ENCODE measurements at places on chromosomes 1 and 21.
A peak's percentile ranks its signal among the peaks of the same experiment; 100 is the strongest.

DNA sequence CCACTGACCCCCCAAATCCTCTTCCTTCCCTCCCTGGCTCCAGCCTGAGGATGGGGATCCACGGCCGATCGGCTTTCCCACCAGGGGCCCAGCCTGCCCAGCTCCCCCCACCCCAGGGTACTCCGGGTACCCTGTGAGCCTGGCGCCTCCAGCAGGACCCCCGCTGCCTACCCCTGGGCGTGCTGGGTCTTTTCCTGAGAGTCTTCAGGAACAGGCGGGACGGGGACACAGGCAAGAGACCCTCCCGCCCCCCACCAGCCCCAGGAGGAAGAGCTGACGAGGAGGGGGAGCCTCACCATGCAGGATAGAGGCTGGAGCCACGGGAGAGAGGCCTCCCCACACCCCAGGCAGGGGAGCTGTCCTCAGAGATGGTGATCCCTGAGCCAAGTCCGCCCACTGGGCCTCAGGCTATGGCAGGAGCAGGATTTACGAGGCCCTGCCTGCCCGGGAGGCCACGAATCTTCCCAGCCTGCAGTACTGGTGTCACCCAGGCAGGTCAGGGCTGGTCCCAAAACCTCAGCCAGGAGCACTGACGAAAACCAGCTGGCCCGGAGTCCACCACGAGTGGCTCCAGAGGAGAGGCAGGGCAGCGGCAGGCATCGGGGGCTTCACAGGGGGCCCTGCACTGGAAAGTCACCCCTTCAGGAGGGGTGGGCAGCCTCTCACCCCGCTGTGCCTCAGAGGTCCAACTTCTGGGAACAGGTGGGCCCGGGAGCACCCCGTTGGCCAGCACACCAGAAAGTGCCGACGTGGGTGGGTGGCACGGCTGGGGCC lies 58.0 kb downstream of the MEGF6 start:
- DNase-seq = no peak

DNA sequence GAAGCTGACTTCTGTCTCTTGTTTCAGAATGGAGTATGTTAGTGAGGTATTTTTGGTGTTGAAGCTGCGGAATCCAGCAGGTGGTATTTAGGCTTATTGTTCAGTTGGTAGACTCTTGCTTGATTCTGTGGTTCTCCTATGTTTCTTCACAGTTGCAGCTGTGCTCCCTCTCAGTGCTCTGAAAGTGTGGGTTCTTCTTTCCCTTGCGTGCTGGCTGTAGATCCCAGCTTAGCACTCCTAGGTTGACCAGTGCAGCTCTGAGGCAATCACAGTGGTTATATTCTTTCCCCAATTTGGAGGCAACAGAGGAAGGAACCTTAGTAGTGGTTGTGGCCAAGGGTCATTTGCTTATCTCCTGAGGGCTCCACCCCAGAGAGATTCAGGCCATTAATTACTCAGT lies 269.2 kb upstream of the NRIP1 start:
- no peak for DNase-seq

GRCh38 chr1:31238986-31239613 lies 587 bp downstream of the NKAIN1 start:
- no peak for DNase-seq

DNA sequence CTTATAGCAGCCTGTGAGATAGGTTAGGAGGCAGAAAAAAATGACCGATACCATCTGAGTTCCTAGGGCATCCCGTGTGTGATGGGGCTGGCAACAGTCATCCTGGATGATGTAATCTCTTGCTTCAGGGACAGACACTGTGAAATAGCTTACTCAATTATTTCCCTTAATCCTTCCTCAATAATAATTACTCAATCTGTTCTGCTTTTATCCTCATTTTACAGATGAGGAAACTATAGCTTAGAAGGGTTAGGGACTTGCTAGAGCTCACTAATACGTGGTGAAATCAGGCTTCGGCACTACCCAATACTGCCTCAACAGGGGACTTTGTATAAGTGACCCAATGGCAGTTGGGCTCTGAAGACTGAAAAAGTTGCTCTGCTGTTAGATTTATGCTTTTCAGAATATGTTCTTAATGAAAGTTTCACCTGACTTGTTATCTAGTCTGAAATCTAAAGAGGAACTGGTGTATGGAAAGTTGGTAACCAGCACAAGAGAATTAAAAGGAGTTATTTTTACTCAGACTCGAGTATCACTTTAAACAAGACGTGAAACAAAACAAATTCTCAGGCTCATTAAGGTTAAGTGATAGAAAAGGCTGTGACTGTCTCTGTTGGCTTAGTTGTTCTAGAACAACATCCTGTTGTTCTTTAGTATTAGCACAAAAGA lies 14.4 kb downstream of the CD55 start:
- no peak for DNase-seq

DNA sequence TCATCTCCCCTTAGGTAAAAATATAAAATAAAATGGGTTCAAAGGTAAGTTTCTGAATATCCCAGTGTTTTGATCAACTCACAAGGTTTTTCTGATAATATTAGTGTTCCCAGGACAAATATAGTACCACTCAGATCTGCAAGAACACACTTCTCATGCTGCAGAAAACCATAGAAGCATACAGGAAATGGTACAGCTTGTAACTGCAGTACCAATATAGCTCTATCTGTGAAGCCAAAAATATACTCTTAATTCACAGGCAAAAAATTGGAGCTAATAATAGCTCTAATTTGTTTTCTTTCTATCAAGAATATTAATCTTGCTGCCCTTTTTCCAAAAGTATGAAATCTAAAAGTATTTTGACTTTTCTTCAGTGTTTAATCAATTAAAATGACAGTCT lies 13.2 kb downstream of the VPS45 start:
- no peak for DNase-seq

GRCh38 chr1:221101807-221102605 lies 222.8 kb downstream of the HLX start:
- no peak for DNase-seq

GRCh38 chr21:38956856-38957571 lies 151.3 kb downstream of the ETS2 start:
- no peak for DNase-seq

DNA sequence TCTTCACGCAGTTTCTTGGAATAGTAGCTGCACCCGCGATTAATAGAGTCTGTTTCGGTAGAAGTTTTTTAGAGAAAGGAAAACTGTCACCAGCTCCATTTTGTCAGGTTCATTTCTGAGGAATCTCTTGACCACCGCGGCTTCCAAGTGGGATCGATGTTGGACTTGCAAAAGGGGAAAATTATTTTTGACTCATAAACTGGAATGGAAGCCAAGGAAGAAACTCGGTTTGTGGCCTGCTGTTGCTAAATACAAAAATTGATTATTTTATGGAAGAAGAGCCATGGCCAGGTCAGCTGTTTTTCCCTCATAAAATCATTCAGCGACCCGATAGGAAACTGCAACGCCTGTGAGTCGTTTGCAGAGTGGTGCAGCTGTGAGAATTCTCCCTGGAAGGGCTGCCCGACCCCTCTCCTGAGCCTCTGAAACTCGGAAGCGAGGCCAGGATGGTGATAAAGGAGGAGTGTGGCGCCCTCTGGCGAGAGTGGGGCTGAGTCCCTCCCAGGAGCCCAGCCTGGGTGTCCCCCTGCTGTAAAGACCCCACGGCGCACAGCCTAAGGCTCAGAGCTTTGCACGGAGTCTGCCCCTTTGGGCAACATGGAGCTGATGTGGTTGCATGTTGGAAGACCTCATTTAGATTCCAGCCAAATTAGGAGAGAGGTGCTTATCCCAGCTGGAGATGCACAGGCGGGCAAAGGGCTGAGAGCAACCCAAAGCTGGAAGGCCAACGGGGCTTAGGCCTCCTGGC lies 83.6 kb upstream of the SLC25A33 start:
- DNase-seq = peak; percentile 37

- no peak for DNase-seq
Observed at GRCh38 chr1:226349801-226350518, 41.0 kb upstream of the LIN9 start.

GRCh38 chr1:56457756-56458375 lies 121.5 kb downstream of the PLPP3 start:
- no peak for DNase-seq

DNA sequence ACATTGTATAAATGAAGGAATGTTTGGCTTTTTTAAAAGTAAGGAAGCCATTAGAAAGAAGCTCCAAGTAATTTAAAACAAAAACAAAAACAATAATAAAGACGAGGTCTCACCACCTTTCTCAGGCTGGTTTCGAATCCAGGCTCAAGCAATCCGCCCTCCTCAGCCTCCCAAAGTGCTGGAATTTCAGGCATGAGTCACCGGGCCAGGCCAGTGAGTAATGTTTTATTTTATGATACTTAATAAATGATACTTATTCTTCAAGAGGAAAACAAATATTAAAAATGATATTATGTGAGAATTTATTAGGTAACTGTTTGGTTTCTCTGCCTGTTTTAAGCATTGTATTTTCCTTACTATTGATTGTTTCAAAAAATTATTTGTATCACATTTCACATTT lies 201.4 kb upstream of the BRINP3 start:
- DNase-seq = no peak
